ENCODE measurements at places on chromosomes 11 and 22. TPM values are rescaled to one million over a fixed set of nuclear protein-coding genes. Genes with fewer than 3 reads are reported as not detected.

MAPK8IP1 gene
- total RNA-seq, result 6.0 TPM

OR5A1 gene
- not detected for total RNA-seq

C11orf87 gene
- total RNA-seq, result 0.01 TPM

CYP2D6 gene
- 0.31 TPM for total RNA-seq

CARD18 gene
- not detected for total RNA-seq

MYEOV gene
- 109 TPM for total RNA-seq

HOATZ gene
- not detected for total RNA-seq

CHRM1 gene
- 0.11 TPM for total RNA-seq

KIRREL3 gene
- 10.4 TPM for total RNA-seq

MTCH2 gene
- total RNA-seq, result 135 TPM

Data from A549 treated with DMSO at 1 μM for 4 hours (cell line).